ENCODE measurements at places on chromosomes 5 and 9. TPM values are rescaled to one million over a fixed set of nuclear protein-coding genes. Genes with fewer than 3 reads are reported as not detected.

Gene IL7R
- total RNA-seq, result 7.3 TPM

Gene S100Z
- total RNA-seq, result not detected

Gene OTULIN
- 37.8 TPM for total RNA-seq

Gene GADD45G
- 0.92 TPM for total RNA-seq

DNA sequence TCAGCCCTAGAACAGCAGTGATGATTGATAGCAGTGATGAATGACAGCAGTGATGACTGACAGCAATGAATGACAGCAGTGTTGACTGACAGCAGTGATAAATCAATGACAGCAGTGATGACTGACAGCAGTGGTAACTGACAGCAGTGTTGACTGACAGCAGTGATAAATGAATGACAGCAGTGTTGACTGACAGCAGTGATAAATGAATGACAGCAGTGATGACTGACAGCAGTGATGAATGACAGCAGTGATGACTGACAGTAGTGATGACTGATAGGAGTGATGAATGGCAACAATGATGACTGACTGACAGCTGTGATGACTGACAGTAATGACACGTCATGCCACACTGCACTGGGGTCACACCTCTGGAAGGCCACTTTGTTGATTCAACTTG, 106.8 kb downstream of the ENTREP1 start:
- DNase-seq, result no peak

- DNase-seq, result no peak
Measured at GRCh38 chr5:173755319-173755718, 132.8 kb upstream of the CPEB4 start.

- no peak for DNase-seq
Measured at GRCh38 chr9:122420315-122420714, 49.5 kb downstream of the PTGS1 start.

- no peak for DNase-seq
Measured at GRCh38 chr5:103690676-103691075, 128.1 kb upstream of the NUDT12 start.

- peak; percentile 48 for DNase-seq
Measured at GRCh38 chr5:5335700-5336264, 86.7 kb upstream of the ICE1 start.

Data from LHCN-M2 (cell line).